ENCODE measurements at places on chromosomes 5 and 9.

GRCh38 chr9:99000476-99001395 lies 57.0 kb downstream of the COL15A1 start:
- DNase-seq, result peak; percentile 57

GRCh38 chr5:132485641-132486317 lies 4.8 kb downstream of the IRF1 start:
- DNase-seq, result no peak

DNA sequence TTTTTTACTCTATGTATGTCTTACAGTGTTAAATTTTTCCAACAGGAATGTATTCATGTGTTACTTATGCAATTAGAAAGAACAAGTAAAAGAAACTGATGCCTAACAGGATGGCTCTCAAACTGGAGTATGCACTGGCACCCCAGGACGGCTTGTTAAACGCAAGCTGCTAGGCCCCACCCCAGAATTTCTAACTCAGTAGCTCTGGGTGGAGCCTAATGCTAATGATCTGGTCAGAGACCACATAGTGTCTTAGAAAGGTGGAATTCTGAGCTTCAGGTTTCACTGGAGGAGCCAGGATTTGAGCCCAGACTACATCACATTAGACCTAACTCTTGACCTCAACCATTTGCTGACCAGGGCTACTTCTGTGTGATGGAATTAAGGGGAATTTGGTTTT lies 34.4 kb downstream of the SHC3 start:
- no peak for DNase-seq

GRCh38 chr9:133375116-133375723 lies 640 bp downstream of the SURF4 start:
- DNase-seq, result no peak

- DNase-seq, result no peak
These were observed 82.2 kb downstream of the STK10 start for GRCh38 chr5:172105811-172106210.

DNA sequence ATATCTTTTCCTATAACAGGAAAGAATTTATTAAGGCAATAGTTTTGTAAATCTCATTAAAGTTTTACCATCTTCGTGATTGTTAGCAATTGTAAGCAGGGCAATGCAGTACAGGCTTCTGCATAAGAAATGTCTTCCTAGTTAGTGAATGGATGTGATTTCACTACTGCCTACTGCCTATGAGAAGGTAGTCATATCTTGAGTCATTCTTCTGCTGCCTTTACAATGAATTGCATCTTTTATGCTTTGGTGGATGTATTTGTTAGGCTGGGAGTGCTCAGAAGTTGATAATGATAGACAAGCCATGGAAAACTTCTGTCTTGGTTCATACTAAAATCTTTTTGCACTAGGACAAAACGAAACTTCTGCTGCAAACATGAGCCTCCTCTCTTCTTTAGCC lies 128.0 kb downstream of the ADAMTSL1 start:
- DNase-seq, result no peak

- no peak for DNase-seq
These were observed 41.5 kb upstream of the STXBP1 start for GRCh38 chr9:127570533-127571111.

DNA sequence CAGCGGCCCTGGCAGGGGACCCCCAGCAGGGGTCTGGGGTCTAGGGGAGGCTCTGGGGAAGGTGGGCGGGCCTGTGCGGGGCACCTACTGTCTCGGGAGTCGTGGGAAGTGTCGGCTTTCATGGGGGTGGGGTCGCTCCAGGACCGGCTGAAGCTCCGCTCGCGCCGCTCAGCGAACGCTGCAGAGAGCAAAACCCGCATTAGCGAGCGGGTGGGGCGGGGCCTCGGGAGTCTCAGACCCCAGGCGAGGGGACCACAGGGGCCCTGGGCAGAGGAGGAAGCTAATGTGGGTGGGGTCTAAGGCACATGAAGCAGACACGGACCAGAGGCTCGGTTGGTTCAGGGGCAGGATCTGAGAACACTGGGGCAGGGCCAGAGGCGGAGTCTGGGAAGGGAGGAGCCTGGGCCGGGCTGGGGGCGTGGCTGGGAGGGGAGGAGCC lies 5.5 kb downstream of the NSMF start:
- DNase-seq, result peak; percentile 63

DNA sequence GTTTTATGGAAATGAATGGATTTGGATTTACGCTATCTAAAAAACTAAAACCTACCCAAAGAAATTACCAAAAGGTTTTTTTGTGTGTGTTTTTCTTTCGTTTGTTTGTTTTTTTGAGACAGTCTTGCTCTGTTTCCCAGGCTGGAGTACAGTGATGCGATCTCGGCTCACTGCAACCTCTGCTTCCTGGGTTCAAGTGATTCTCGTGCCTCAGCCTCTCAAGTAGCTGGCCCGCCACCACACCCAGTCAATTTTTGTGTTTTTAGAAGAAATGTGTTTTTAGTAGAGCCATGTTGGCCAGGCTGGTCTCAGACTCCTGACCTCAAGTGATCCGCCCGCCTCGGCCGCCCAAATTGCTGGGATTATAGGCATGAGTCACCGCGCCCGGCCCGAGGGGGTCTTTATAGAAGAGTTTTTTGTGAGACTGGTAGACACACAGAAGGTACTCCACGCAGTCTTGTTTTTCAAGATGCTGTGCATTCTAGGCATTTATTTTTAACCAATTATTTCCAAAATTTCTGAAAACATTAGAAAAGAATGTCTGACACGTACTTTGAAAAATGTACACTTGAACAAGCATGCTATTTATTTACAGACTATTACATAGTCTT lies 75.7 kb downstream of the NR6A1 start:
- peak; percentile 39 for DNase-seq

- no peak for DNase-seq
These were observed 58.8 kb downstream of the SLC1A1 start for GRCh38 chr9:4548811-4549725.

DNA sequence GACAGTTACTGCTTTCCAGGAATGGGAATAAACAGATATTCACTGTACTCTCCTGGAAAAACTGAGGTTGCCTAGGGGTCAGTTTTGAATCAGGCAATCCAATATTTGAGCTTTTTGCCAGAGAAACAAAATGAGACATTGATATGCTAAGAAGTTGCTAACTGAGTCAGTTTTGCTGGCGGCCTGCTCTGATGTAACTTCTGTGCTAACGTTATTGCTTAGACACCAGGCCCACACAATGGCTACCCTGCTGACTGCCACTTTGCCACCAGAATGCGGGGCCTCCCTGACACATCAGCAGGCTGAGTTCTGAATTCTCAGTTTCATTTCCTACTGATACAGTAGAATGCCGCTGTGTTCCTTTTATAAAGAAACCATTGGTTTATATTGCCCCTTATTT lies 18.2 kb upstream of the ZNF618 start:
- DNase-seq, result no peak

DNA sequence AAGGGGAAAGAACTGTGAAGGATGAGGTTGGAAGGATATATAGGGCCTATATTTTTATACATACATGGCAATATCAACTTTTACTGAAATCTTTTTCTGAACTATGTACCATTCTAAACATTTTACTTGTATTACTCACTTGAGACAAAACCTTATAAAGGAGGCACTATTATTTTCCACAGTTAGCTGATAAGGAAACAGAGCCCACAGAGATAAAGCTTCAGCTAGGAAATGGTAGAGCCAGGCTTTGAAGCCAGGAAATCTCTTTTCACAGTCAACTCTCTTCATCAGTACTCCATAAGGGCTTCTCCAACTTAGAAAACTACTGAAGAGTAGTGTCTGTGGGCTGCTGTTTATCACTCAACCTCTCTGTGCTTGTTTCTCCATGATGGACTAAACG lies 613.7 kb downstream of the PRELID2 start:
- no peak for DNase-seq

DNA sequence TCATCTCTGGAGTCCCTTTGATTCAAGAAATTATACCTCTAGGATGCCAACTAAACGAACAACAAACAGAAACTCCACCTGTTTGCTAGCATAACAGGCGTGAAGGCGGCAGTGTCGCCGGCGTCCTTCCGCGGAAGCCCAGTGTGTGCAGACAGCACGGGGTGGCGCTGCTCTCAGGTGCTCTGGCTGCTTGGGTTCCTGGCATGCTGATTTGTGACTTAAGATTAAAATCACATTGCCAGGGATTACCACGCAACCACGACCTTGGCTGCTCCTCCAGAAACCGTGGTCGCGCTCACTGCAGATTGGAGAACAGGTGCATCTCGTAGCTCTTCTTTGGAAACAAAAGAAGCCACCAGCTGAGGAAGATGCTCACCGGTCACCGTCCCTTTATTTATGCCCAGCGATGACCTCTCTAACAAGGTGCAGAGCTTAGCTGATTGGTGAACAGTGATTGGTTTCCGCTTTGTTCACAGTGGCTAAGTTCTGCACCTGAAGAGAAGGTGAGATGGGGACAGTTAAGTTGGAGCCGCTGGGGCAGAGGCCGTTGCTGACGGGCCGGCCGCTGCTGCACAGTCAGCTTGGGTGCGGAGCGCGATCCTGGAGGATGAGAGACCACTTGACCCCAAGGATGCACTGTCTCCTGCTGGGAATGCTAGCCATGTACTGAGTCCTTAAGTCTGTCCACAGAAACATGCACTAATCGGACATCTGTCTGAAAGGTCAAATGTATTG lies 232.3 kb downstream of the FANCC start:
- DNase-seq, result no peak

- no peak for DNase-seq
These were observed 31.4 kb downstream of the RXRA start for GRCh38 chr9:134357631-134358025.

GRCh38 chr9:34550681-34551270 lies 28.0 kb upstream of the ENHO start:
- DNase-seq, result no peak

DNA sequence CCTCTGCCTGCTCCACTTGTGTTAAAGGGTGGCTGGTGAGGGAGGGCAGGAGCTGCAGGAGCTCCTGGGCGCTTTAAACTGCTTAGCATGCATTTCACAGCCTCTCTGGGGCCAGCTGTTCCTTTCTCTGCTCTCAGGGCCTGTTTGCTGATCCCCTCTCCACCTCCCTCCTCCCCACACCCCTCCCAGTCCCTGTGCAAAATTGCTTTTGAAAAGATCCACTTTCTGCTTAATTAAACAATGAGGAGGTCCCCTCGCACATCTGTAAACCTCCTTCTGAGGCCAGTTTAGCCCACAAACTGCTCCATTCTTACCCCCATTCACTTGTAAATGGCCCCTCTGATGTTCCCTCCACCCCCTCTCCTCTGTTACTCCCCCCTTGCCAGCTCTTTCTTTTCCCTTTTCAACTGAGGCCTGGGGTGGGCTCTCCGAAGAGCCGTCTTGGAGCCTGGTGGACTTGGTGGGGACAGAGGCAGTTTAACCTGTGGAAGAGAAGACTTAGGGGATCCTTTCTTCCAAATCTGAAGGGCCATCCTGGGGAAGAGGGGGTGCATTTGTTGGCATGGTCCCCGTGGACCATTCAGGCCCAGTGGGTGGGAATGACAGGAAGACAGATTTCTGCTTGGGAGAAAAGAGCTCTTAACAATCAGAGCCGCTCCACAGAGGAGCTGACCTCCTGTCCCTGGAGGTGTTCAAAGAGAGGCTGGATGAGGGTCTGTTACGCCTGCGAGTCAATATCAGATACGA lies 12.0 kb downstream of the URM1 start:
- DNase-seq, result no peak

GRCh38 chr5:99775189-99775588 lies 760.0 kb upstream of the FAM174A start:
- DNase-seq, result no peak

DNA sequence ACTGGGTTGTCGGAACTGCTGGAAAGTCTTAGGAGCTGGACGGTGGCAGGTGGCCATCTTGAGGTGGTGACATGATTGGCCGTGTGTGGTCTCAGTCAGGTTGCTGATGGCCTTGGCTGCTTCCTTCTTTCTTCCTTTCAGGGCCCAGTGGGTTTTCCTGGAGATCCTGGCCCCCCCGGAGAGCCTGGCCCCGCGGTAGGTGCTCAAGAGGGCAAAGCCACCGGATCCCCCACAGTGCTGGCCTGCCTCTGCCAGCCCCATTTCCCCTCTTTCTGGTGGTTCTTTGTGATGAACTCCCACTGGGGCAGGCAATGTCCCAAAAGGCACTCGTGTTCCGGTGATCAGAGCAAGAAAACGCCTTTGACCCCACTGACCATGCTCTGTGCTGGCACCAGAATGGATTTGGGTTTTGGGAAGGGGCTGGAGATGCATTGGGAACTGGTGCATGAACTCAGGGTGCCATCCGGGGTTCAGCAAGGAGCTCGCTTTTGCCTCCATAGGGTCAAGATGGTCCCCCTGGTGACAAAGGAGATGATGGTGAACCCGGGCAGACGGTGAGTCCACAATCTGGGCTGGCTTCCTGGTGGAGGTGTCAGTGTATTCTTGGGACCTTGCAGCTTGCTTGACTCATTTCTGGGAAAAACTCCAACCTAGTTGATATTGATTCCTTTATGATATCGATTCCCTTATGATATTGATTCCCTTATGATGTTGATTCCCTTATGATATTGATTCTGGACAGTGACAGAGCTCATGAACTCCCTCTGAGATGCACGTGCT lies 65.0 kb upstream of the FCN2 start:
- no peak for DNase-seq

DNA sequence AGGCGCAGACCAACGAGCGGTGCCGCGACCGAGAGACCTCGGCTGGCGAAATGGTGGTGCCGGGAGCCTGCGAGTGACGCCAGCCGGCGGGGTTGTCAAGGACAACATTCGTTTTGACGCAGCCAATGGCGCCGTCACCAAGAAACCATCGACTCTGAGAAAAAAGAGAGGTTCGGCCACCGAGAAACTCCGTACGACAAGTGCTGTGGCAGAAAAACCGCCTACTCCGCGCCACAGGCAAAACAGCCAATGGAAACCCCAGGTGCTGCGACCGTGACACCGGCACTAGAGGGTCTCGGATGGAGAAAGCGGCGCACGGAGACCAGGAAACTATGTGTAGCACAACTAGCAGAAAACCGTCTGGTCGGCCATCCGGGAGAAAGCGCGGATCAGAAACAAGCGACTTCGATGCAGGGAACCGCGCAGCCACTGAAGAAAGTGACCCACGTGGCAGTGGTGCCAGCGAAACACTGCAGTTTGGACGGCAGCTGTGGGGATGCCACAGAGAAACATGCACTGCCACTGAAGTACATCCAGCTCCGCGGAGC lies 88.8 kb downstream of the ANXA2R start:
- no peak for DNase-seq

GRCh38 chr9:107176436-107177151 lies 106.5 kb upstream of the RAD23B start:
- peak; percentile 82 for DNase-seq

GRCh38 chr9:87864915-87865314 lies 17.8 kb upstream of the SPATA31E1 start:
- DNase-seq, result no peak

DNA sequence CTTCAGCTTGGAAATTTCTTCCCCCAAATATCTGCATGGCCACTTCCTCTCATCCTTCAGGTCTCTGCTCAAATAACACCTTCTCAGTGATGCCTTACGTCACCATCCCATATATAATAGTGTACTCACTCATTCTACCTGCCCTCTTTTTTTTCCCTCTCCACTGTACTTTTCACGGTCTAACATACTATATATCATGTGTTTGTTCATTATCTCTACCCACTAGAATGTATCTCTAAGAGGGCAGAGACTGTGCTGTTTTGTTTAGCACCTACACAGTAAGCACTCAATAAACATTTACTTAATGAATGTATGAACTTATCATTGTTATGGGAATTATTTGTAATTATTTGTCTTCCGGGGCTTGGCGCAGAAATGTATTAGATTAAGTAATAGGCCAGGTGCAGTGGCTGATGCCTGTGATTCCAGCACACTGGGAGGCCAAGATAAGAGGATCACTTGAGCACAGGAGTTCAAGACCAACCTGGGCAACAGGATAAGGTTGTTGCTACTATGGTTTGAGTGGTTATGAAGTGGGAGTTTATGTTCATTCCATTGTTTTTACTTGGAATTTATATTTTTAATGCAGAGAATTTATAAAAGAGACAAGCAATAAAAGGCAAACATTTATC lies 6.0 kb upstream of the IL13 start:
- DNase-seq, result no peak

GRCh38 chr9:13513716-13514444 lies 234.4 kb upstream of the MPDZ start:
- peak; percentile 10 for DNase-seq
